ENCODE measurements at places on chromosomes 7 and 10. TPM values are rescaled to one million over a fixed set of nuclear protein-coding genes. Genes with fewer than 3 reads are reported as not detected.

DNA sequence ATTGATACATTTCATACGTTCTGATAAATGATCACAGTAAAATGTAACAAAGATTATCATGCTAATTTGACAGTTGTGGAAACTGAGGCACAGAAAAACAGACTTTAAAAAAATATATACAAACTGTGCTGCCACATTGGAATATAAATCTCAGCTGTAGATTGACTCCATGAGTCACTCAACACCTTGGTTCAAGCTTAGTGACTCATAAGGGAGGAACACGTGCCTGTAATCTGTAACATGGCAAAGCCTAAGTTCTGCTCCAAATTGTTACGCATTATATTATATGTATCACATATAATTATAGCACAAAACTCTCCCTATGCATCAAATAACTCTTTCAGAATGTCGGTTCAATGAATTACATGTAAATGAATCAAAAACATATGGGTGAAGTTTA is 1047.5 kb downstream of the GATA3 start:
- H3K36me3 ChIP-seq, result no peaks in the 10 kb centered on the region
- no peaks in the 10 kb centered on the region for H3K27me3 ChIP-seq
- DNase-seq, result no peak
- H3K4me1 ChIP-seq, result peaks cover 12% of the 10 kb centered on the region

- no peaks in the 10 kb centered on the region for H3K27me3 ChIP-seq
- peaks cover 5% of the 10 kb centered on the region for H3K4me1 ChIP-seq
- no peaks in the 10 kb centered on the region for H3K36me3 ChIP-seq
- DNase-seq, result no peak
- no peak overlapping the region for H3K4me3 ChIP-seq
- H3K27ac ChIP-seq, result no peak overlapping the region
Measured at GRCh38 chr7:130400120-130400572, 19.9 kb downstream of the CPA1 start.

DNA sequence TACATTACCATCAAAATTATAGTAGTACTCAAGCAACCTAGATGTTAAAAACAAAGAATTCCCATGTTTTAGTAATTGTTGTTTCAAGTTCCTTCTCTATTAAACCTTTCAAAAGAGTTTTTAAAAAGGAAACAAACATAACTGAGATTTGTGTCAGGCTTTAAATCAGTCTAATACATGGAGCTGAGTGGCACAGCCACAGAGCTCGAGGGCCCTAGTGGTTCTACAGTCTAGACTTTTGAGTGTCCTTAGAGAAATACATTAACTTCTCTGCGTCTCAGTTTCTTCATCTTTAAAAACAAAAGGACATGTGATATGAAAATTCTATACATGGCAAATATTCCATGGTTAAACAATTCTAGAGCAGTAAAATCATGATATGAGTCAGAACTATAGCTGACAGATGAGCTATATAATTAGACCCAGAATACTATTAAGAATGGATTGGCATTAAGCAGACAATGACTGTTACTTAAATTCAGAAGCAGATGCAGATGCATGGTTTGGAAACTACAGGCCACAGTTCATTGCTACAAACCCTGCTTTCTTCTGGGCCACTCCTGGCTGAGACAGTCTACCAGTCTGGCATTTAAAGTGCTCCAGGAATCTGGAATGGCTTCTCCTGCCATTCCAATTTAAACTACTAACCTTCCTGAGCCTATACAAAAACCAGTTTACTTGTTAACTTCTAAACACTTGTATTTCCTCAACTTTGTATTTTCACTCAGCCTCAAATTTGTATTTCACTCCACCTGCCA is 77.4 kb downstream of the EPC1 start:
- H3K4me1 ChIP-seq, result no peaks in the 10 kb centered on the region
- no peak for DNase-seq
- H3K36me3 ChIP-seq, result peaks cover 49% of the 10 kb centered on the region
- no peaks in the 10 kb centered on the region for H3K27me3 ChIP-seq

DNA sequence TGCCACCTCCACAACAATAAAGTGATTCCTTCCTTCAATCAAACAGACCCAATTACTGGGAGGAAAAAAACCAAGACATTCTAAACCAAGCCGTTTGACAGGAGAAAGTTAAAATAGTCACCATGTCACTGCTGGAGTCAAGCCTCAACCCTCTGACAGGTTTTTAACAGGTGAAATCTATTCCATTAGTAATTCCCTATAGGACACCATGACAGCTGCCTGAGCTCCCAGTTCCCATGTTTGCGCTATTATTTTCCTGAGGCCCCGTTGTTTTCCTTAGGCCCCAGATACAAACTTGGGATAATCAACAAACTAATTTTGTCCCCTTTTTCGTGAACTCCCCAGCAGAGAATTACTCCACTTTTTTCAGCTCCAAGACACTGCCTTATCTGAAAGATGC is 113.9 kb downstream of the ARL5B start:
- no peaks in the 10 kb centered on the region for H3K36me3 ChIP-seq
- H3K4me1 ChIP-seq, result no peaks in the 10 kb centered on the region
- H3K27ac ChIP-seq, result no peak overlapping the region
- no peak for DNase-seq
- no peak overlapping the region for H3K4me3 ChIP-seq

The TMEM196 gene
- total RNA-seq, result not detected

GRCh38 chr7:130490311-130490791 is 1.5 kb upstream of the MEST start:
- DNase-seq, result no peak
- H3K4me3 ChIP-seq, result no peak overlapping the region
- peaks cover 11% of the 10 kb centered on the region for H3K27me3 ChIP-seq
- H3K27ac ChIP-seq, result no peak overlapping the region

GRCh38 chr7:153405704-153406485 is 646.3 kb upstream of the DPP6 start:
- H3K4me1 ChIP-seq, result no peaks in the 10 kb centered on the region
- no peak overlapping the region for H3K4me3 ChIP-seq
- no peak overlapping the region for H3K27ac ChIP-seq
- H3K36me3 ChIP-seq, result no peaks in the 10 kb centered on the region
- H3K27me3 ChIP-seq, result no peaks in the 10 kb centered on the region

- H3K27me3 ChIP-seq, result no peaks in the 10 kb centered on the region
- no peak overlapping the region for H3K27ac ChIP-seq
- H3K4me3 ChIP-seq, result no peak overlapping the region
Measured at GRCh38 chr7:50274361-50274760, 30.2 kb upstream of the IKZF1 start.

DNA sequence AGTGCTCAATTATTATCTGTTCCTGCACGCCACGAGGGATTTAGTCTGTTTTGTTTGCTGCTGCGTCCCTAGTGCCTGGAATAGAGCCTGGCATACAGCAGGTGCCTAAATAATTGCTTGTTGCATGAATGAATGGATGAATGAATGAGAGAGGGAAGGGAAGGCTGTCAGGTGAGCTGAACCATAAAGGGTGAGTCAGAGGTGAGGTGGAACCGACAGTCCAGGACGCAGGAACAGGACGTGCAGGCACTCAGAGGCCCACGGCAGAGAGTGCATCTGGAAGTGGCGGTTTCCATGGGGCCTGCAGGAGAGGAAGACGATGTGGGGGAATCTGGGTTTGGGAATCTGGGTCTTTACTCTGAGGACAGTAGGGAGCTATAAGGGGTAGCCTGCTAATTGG is 17.7 kb upstream of the PPIF start:
- no peak overlapping the region for H3K4me3 ChIP-seq
- no peaks in the 10 kb centered on the region for H3K36me3 ChIP-seq
- no peaks in the 10 kb centered on the region for H3K27me3 ChIP-seq
- no peak for DNase-seq
- H3K4me1 ChIP-seq, result peaks cover 17% of the 10 kb centered on the region

The HOXA9 gene
- not detected for total RNA-seq

GRCh38 chr10:35417795-35418194 is 81.5 kb downstream of the CCNY start:
- H3K4me3 ChIP-seq, result no peak overlapping the region
- H3K36me3 ChIP-seq, result no peaks in the 10 kb centered on the region
- no peak overlapping the region for H3K27ac ChIP-seq
- no peak for DNase-seq
- H3K4me1 ChIP-seq, result peaks cover 44% of the 10 kb centered on the region
- no peaks in the 10 kb centered on the region for H3K27me3 ChIP-seq

- DNase-seq, result no peak
- H3K27me3 ChIP-seq, result no peaks in the 10 kb centered on the region
- H3K36me3 ChIP-seq, result no peaks in the 10 kb centered on the region
- no peaks in the 10 kb centered on the region for H3K4me1 ChIP-seq
- no peak overlapping the region for H3K4me3 ChIP-seq
Measured at GRCh38 chr10:92156874-92157773, 133.8 kb downstream of the CPEB3 start.

- no peaks in the 10 kb centered on the region for H3K27me3 ChIP-seq
- no peak overlapping the region for H3K4me3 ChIP-seq
- no peak for DNase-seq
- no peak overlapping the region for H3K27ac ChIP-seq
- no peaks in the 10 kb centered on the region for H3K36me3 ChIP-seq
Measured at GRCh38 chr10:129544205-129545202, 77.5 kb downstream of the MGMT start.

- no peaks in the 10 kb centered on the region for H3K27me3 ChIP-seq
- no peak overlapping the region for H3K4me3 ChIP-seq
- peak overlapping the region; percentile 27 for H3K27ac ChIP-seq
- peak; percentile 53 for DNase-seq
- no peaks in the 10 kb centered on the region for H3K36me3 ChIP-seq
- peaks cover 50% of the 10 kb centered on the region for H3K4me1 ChIP-seq
Measured at GRCh38 chr10:70579234-70580002, 23.1 kb downstream of the PRF1 start.

- H3K4me1 ChIP-seq, result no peaks in the 10 kb centered on the region
- H3K27me3 ChIP-seq, result no peaks in the 10 kb centered on the region
- no peaks in the 10 kb centered on the region for H3K36me3 ChIP-seq
- H3K4me3 ChIP-seq, result no peak overlapping the region
- no peak for DNase-seq
Measured at GRCh38 chr10:129764011-129764900, 199.8 kb downstream of the EBF3 start.

- peak overlapping the region; percentile 83 for H3K27ac ChIP-seq
- peak; percentile 59 for DNase-seq
- no peaks in the 10 kb centered on the region for H3K36me3 ChIP-seq
- H3K4me3 ChIP-seq, result peak overlapping the region; percentile 70
Measured at GRCh38 chr10:119306514-119306951, 99.2 kb downstream of the GRK5 start.

- H3K36me3 ChIP-seq, result no peaks in the 10 kb centered on the region
- H3K4me1 ChIP-seq, result no peaks in the 10 kb centered on the region
- no peak overlapping the region for H3K4me3 ChIP-seq
- no peak for DNase-seq
Measured at GRCh38 chr10:88131511-88132139, 268.2 kb downstream of the PTEN start.

DNA sequence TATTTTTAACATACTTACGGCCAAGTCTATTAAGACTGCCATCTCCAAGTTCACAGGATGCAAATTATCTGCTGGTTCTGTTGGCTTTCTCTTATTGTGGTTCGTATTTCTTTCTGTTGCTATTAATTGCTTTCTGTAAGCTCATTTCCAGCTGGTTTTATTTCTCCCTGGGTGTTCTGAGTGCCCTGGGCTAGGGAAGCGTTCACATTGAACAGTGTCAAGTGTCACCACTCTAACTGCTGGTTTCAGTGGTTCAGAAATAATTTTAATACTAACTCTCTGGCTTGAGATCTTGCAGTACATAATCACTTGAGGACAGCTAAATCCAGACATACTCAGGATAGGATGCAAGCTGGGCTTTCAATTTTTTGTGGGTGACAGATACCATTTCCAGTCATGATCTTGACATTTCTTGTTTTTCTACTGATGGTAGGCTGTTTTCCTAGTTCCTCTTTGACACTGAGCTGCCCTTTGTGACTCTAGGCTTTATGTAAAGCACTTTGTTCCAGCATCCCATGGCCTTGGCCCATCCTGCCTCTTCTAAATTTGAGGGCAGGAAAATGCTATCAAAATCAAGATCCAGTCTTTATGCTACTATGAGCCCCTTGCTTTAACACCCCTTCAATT is 117.6 kb downstream of the SNX13 start:
- H3K4me3 ChIP-seq, result no peak overlapping the region
- H3K27ac ChIP-seq, result no peak overlapping the region
- no peaks in the 10 kb centered on the region for H3K27me3 ChIP-seq
- no peak for DNase-seq
- H3K36me3 ChIP-seq, result peaks cover 4% of the 10 kb centered on the region

The PAPOLB gene
- not detected for total RNA-seq

The STAMBPL1 gene
- total RNA-seq, result 22.3 TPM

- H3K36me3 ChIP-seq, result no peaks in the 10 kb centered on the region
- no peaks in the 10 kb centered on the region for H3K4me1 ChIP-seq
- no peak overlapping the region for H3K27ac ChIP-seq
- H3K4me3 ChIP-seq, result no peak overlapping the region
- DNase-seq, result no peak
Measured at GRCh38 chr10:5833814-5834213, 20.6 kb upstream of the GDI2 start.

DNA sequence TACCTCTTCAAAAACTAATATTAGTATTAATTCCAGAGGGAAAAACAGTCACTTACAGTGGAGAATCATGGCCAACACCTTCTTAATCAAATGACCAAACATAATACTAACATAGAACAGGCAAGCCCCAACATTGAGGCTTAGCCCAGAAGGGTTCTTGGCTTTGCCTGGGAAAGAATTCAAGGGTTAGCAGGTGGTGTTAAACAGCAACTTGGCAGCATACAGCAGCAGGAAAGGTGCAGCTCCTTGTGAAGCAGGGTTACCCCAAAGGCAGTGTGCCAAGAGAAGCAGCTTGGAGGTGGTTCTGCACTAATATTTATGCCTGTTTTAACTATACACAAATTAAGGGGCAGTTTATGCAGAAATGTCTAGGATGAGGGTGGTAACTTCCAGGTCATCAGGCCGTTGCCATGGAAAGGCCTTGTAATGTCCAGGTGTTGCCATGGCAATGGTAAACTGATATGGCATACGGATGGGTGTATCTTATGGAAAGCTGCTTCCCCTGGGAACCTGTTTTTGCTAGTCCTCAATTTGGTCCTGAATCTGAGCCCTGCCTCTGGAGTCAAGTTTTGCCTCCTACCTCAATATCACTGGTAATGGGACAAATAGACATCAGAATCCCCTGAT is 27.2 kb upstream of the BEND7 start:
- no peaks in the 10 kb centered on the region for H3K27me3 ChIP-seq
- no peaks in the 10 kb centered on the region for H3K36me3 ChIP-seq
- H3K4me1 ChIP-seq, result no peaks in the 10 kb centered on the region

- H3K4me3 ChIP-seq, result no peak overlapping the region
- no peaks in the 10 kb centered on the region for H3K4me1 ChIP-seq
- H3K36me3 ChIP-seq, result no peaks in the 10 kb centered on the region
- DNase-seq, result no peak
- H3K27me3 ChIP-seq, result no peaks in the 10 kb centered on the region
- no peak overlapping the region for H3K27ac ChIP-seq
Measured at GRCh38 chr7:110983822-110984456, 107.0 kb upstream of the LRRN3 start.

The HOXA10 gene
- total RNA-seq, result not detected

GRCh38 chr10:70592186-70592735 is 10.3 kb downstream of the PRF1 start:
- DNase-seq, result no peak
- H3K27ac ChIP-seq, result no peak overlapping the region
- no peaks in the 10 kb centered on the region for H3K27me3 ChIP-seq
- peaks cover 29% of the 10 kb centered on the region for H3K4me1 ChIP-seq

DNA sequence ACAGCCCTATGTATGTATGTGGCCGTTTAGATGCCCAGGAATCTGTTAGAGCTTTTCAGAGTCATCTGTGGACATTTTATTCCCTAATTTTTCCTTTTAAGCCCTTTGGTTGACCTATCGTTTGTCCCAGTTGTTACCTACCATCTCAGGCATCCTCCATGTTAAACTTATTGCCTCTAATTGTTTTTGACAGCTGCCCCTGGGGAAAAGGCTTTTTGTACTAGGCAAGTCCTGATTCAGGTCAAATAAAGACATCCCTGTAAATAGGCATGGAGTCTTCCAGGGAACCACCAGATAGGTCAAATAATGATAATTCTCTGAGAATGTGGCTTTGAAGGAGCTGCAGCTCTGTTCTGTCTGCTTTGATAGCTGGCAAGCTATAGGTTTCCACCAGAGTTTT is 87.7 kb upstream of the CYP26C1 start:
- no peaks in the 10 kb centered on the region for H3K27me3 ChIP-seq
- H3K4me1 ChIP-seq, result no peaks in the 10 kb centered on the region
- H3K27ac ChIP-seq, result peak overlapping the region; percentile 9
